NCI-H146 (cell line): ENCODE measurements at places on chromosomes 6 and 20.

GRCh38 chr20:46965477-46965876 lies 70.8 kb downstream of the EYA2 start:
- peak; percentile 13 for DNase-seq

GRCh38 chr6:106866875-106867658 lies 107.5 kb downstream of the CD24 start:
- no peak for DNase-seq

DNA sequence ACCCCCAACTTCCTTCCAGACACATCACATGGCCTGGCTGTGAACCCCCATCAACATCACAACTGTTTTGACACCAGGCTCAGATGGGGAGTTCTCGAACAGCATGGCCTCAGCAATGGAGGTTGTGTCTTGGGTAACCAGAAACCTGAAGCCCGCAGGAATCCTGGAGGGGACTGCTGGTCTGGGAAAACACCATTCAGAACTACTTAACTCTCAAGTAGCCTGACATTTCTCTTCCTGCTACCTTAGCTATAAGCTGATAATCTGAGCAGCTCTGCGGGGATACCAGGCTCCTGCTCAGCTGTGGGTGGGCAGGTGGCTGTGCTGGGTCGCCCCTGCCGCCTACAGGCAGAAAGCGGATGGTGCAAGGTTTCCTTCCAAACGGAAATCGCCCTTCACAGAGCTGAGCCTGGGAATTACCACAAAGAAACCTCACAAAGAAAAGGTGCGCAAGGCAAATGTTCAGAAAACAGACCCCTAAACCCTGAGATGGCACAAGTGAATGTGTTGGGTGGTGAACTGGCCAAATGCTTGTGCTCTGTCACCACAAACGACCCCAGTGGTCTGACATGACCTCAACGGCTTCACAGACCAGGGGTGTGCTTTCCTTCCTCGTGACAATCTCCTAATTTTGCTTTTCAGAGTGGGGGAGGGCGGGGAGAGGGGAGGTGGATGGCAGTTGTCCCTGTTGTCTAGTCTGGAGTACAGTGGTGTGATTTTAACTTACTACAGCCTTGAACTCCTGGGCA lies 29.5 kb downstream of the SNX5 start:
- peak; percentile 52 for DNase-seq

DNA sequence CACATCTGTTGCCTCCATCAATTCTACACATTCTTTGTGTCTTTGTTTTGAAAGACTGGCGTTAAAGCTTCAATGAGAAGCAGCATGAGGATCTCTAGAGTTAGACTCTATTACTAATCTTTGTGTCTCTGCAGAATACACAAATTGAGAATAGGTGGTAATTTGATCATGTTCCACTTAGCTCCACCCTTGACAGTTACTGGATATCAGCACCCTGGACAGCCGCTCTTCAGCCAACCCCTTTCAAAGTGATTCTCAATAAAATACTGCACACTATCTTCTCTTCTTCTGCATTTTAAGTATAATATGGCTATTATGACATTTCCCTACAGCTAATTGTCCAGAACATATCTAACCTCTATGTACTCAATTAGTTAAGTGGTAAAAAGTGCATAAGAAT lies 54.3 kb upstream of the CNR1 start:
- no peak for DNase-seq

DNA sequence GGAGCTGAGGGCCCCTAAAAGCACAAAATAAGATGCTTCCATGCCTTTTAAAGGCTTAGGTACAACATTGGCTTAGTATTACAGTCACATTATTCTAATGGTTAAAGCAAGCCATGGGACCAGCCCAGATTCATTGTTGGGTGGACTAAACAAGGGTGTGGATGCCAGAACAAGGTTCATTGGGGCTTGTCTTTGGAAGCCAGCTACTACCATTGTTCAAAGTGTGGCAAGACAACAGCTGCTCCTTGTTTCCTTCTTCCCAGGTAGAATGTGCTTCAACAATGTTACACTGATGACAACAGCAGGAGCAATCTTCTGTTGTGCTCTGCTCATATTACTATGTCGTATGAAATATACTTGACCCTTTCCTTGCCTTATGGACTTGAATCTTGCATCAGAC lies 261.5 kb downstream of the TBC1D7 start:
- no peak for DNase-seq
